Renal cortex interstitium (tissue), 15 donors: ENCODE measurements at places on chromosomes 4 and X. TPM values are rescaled to one million over a fixed set of nuclear protein-coding genes. Genes with fewer than 3 reads are reported as not detected.
A peak's percentile ranks its signal among the peaks of the same experiment; 100 is the strongest.

UCP1 gene
- polyA plus RNA-seq, result 0.12 TPM

GYG2 gene
- polyA plus RNA-seq, result 18.6 TPM

SOD3 gene
- 12.1 TPM for polyA plus RNA-seq

TCEAL6 gene
- polyA plus RNA-seq, result 0.17 TPM

OTC gene
- polyA plus RNA-seq, result 0.15 TPM

DDIT4L gene
- 3.1 TPM for polyA plus RNA-seq

- no peak for DNase-seq
These were observed 35.7 kb upstream of the CDS1 start for GRCh38 chr4:84547211-84547610.

DNA sequence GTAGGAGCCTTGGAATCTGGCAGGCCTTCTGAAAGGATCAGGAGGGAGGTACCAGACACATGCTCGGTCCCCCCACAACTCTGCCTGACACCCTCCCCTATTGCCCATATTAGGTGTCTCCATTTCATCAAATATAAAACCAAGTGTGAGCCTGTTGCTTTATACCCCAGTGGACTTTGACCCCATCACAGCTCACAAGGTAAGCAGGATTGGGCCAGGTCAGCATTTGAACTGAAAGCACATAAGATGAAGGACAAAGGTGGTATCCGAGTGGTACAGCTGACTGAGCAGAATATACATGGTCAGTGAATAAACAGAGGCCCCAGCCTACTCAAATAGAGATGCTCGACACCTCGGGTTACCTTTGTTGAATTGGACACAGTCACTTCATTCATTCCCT, 20.0 kb downstream of the SLC25A43 start:
- peak; percentile 14 for DNase-seq

DNA sequence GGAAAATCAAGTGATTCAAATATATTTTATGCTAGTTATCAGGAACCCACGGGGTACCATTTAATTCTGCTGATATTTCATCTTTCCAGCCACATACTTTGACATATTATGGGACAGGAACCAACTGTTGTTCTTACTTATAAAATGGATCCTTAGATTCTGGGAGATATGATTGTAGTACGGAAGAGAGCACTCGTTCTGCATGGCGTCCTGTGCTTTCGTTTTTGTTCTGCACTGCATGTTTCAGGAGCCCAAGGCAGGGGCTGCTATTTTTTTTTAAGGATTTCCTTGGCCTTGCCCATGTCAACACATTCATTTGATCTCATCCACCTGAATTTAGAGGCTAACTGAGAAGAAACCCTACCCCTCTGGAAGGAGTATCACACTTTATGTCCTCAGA, 245.5 kb upstream of the TLL1 start:
- DNase-seq, result no peak

GRCh38 chr4:165628572-165628971, 244.5 kb upstream of the TLL1 start:
- DNase-seq, result no peak

- no peak for DNase-seq
These were observed 754.8 kb downstream of the RAB28 start for GRCh38 chr4:12729384-12729783.

GRCh38 chrX:49754233-49754857, 58.6 kb upstream of the PAGE1 start:
- no peak for DNase-seq

- DNase-seq, result no peak
These were observed 58.1 kb upstream of the GBA3 start for GRCh38 chr4:22634541-22635181.

- DNase-seq, result no peak
These were observed 1020.5 kb upstream of the AGA start for GRCh38 chr4:178462710-178463109.

DNA sequence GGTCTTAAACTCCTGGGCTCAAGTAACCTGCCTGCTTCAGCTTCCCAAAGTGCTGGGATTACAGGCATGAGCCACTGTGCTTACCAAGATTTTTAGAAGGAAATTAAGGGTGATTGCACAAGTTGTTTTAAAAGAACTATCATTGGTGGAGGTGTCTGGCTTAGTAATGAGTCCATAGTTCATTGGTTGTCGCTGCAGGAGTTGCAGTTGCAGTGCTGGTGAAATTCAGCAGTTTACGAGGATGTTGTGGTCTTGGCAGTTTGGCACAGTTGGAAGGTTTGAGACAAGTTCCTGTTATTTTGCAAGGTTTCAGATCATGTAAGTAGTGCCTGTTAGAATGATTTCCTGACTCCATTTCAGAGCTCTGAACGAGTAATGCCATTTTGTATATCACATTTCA, 48.1 kb downstream of the RAB40AL start:
- no peak for DNase-seq

DNA sequence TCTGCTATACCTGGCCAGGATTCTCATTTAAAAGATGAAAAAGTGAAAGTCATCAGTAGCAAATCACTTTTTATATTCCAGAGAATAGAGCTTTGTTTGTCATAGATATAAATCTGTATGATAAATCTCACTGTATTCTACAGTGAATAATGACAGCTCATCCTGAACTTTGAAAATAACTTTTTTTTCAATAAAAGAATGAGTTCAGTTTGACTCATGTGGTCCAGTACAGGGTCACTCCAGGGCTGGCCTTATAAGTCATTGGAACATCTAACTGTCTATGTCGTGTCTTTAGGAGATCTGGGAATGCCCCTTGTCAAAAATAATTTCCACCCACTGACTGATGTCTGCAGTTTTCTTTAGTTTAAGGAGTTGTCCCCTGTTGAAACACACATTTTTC, 18.5 kb upstream of the CXCL8 start:
- DNase-seq, result no peak

DNA sequence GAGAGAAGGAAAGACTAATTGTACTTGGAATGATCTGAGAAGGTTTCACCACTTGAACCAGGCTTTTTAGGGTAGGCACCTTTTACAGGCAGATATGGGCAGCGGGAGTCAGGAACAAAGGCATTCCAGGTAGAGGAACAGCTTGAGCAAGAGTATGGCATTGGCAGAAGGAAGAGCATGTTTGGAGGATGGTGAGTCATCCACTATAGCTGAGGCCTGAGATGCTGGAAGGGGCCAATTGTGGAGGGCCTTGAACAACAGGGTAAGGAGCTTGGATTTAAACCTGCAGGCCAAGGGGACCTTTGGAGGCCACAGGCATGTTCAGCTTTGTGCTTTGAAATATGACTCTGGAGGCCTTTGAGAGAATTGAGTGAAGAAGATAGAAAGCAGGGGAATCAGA, 32.2 kb downstream of the PFKFB1 start:
- no peak for DNase-seq

DNA sequence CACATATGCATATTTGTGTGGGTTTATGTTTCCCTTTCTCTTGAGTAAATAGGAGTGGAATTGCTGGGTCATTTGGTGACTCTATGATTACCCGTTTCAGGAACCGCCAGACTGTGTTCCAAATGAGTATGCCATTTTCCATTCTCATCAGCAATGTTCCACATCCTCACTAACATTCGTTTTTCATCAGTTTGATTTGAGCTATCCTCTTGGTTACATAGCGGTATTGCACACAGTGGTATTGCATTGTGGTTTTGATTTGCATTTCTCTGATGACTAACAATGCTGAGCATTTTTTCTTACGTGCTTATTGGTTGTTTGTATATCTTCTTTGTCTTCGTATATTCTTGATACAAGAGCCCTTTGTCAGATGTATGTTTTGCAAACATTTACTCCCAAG, 218.0 kb upstream of the AMOT start:
- DNase-seq, result no peak

DNA sequence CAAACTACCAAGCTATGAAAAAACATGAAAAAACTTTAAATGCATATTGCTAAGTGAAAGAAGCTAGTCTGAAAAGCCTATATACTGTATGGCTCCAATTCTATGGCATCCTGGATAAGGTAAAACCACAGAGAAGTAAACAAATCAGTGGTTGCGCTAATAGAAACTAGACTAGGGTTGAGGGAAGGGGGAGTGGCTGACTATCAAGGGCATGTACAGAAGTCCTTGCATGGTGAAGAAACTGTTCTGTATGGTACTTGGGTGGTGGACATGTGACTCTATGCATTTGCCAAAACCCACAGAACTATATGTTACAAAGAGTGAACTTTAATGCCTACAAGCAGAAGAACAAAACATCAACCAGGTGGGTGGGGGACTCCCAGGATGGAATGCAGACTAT, 96.8 kb downstream of the MTMR1 start:
- DNase-seq, result no peak

GRCh38 chr4:30005995-30006394, 714.2 kb upstream of the PCDH7 start:
- no peak for DNase-seq
